ENCODE measurements at places on chromosomes 12 and 14.

DNA sequence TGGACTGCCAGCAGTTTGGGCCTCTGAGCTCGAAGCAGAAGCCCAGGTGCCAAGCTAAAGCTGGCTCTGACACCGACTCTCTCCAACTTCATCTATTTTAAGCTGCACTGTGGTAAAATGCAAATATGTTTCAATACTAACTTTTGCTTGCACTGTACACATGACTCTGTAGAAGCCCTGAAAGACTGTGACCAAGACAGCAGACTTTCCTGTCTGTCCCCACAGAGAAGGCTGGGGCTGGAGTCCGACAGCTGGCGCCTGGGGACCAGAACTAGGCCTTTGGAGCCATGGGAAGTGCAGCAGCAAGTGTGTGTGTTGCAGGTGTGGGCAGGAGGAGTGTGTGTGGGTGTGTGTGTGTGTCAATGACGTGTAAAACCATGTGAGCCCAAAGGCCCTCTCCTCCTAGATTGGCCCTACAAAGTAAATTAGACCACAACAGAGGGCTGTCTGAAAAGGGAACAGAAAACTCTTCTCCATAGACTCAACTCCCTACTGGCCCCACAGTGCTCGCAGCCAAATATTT is 16.4 kb upstream of the RAB35 start:
- no peak for DNase-seq

DNA sequence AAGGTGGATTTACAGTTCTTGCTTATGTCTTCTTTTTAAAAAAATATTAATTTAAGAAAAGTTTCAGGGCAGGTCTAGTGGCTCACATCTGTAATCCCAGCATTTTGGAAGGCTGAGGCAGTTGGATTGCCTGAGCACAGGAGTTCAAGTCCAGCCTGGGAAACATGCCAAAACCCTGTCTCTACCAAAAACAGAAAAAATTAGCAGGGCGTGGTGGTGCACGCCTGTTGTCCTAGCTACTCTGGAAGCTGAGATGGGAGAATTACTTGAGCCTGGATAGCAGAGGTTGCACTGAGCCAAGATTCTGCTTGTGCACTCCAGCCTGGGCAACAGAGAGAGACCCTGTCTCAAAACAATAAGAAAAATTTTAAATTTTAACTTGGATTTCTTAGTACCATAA is 5.4 kb upstream of the TAS2R46 start:
- no peak for DNase-seq

DNA sequence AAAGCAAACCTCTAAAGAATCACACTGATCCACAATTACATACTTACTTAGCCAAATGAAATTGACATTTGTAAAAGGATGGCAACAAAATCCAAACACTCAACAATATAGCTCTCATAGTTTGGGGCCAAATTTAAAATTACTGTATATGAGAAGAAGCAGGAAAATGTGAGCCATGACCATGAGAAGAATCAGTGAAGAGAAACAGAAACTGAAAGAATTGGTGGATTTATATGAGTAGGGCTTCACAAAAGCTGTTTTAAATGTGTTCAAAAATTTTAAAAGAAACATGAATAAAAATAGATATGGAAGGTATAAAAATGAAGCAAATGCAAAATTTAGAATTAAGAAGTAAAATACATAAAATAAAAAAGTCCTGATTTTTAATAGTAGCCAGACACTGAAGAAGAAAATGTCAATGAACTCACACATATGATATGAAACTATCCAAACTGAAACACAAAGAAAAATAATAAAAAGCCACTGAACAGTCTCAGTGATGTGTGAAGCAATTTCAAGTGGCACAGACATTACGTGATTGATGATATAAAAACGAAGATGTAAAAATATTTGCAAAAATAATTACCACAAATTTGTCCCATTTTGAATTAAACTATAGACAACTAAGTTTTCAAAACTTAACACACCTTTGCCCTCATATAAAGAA is 87.9 kb upstream of the MDGA2 start:
- DNase-seq, result no peak

DNA sequence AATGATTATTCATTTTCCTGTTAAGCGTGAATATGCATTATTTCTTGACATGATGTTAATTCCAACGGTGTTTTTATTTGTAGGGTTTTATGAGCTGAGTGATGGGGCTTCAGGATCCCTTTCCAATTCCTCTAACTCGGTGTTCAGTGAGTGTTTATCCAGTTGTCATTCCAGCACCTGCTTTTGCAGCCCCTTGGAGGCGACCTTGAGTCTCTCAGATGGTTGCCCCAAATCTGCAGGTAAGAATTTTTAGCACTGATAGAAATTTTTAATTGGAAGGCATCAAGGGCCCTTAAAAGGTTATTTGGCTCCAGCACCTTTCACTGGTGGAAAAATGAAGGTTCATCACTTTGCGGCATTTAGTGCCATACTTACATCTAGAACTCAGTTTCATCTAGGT is 3.7 kb downstream of the DACT1 start:
- no peak for DNase-seq

DNA sequence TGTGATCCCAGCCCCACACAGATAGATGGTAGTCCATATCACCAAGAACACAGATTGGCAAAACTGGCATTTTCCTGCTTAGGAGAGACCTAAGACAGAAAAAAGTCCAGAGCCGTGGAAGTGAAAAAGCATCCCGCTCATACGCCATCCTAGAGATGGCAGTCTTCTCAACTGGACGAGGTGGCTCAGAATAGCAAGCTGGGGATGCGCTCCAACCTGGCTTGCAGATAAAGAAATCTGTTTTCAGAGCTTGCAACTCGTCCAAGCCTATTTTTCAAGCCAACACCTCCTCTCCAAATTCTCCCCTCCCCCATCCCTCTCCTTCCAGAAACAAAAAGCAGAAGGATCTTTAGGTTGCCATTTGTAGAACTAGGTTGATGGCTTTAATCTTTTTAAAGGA is 74.3 kb upstream of the OTX2 start:
- no peak for DNase-seq

Data from brain pericyte (primary cell).